ENCODE measurements at places on chromosomes 5 and 9. TPM values are rescaled to one million over a fixed set of nuclear protein-coding genes. Genes with fewer than 3 reads are reported as not detected.

- no peaks in the 10 kb centered on the region for H3K36me3 ChIP-seq
- H3K27ac ChIP-seq = no peak overlapping the region
- H3K27me3 ChIP-seq = no peaks in the 10 kb centered on the region
These were observed 76.3 kb upstream of the BARHL1 start for GRCh38 chr9:132505991-132506655.

GRCh38 chr5:170863646-170864045 is 1.8 kb downstream of the RANBP17 start:
- H3K4me3 ChIP-seq = no peak overlapping the region
- no peaks in the 10 kb centered on the region for H3K27me3 ChIP-seq
- H3K27ac ChIP-seq = no peak overlapping the region
- peaks cover 6% of the 10 kb centered on the region for H3K4me1 ChIP-seq

DNA sequence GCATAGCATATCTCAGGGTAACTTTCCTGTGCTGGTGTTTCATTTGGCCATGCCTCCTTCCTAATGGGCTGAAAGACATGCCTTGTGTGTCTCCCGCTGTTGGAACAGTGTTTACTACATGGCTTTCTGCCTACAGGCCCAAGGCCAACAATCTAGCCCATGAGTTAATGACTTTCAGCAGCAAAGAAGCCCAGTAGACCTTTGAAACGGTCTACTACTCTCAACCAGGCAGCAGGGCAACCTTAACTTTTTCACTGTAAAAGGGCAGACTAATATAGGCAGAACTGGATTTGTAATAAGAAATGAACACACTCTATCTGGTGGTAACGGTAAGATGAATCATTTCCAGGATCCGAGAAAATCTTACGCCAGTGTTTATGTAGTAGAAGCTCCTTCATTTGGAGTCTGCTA is 21.0 kb downstream of the C5orf15 start:
- DNase-seq = no peak
- H3K36me3 ChIP-seq = no peaks in the 10 kb centered on the region
- peaks cover 3% of the 10 kb centered on the region for H3K4me1 ChIP-seq
- no peaks in the 10 kb centered on the region for H3K27me3 ChIP-seq
- H3K27ac ChIP-seq = no peak overlapping the region

DNA sequence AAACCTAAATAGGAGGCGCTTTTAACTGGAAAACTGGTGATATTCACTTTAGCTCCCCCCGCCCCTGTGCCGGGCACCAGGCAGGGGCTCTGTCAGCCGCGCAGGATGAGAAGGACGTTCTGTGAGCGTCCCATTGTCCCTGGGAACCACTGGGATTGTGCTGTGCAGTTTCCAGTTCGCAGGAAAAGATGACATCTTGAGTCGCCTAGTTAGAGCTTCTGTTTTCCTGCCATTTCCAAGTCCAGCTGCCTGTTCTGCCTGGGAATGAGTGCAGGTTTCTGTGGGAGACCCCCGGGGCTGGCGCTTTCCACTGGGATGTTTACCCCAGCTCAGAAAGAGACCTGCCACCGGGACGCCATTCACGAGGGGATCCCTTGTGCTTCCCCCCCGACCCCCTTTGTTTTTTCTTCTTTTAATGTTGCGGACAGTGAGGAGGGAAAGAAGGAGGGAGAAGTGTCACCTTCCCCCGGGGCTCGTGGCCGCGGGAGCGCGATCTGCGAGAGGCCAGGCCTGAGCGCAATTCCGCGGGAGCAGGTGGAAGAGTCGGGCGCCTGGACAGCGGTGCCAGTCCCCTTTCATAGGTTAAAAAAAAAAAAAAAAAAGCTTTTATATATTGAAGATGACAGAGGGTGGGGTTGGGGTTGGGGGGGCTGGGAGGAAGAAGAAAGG is 121.5 kb downstream of the RMI1 start:
- H3K36me3 ChIP-seq = no peaks in the 10 kb centered on the region
- DNase-seq = no peak
- no peaks in the 10 kb centered on the region for H3K27me3 ChIP-seq
- H3K4me3 ChIP-seq = peak overlapping the region; percentile 21
- no peak overlapping the region for H3K27ac ChIP-seq
- H3K4me1 ChIP-seq = no peaks in the 10 kb centered on the region

- H3K4me1 ChIP-seq = no peaks in the 10 kb centered on the region
- no peak overlapping the region for H3K27ac ChIP-seq
- no peaks in the 10 kb centered on the region for H3K27me3 ChIP-seq
- H3K4me3 ChIP-seq = no peak overlapping the region
- peak; percentile 42 for DNase-seq
These were observed 593.0 kb downstream of the ACTL7B start for GRCh38 chr9:108262836-108263235.

DNA sequence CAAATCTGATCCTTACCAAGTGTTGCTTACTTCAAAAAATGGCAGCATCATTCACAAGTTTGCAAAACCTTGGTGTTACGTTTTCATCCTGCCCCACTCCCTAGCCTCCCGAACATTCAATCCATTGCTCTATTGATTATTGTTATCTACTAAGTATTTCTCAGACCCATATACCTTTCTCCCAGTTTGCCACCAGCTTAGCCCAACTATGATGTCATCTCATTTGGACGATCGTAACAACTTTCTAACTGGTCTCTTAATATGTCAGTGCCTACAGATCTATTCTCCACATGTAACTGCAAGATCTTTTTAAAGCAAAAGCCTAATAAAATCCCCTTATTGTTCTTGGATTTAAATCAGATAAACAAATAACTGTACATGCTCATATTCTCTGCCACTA is 497.1 kb upstream of the EDIL3 start:
- H3K27ac ChIP-seq = no peak overlapping the region
- no peaks in the 10 kb centered on the region for H3K27me3 ChIP-seq
- no peaks in the 10 kb centered on the region for H3K36me3 ChIP-seq
- H3K4me1 ChIP-seq = no peaks in the 10 kb centered on the region
- no peak for DNase-seq
- no peak overlapping the region for H3K4me3 ChIP-seq

DNA sequence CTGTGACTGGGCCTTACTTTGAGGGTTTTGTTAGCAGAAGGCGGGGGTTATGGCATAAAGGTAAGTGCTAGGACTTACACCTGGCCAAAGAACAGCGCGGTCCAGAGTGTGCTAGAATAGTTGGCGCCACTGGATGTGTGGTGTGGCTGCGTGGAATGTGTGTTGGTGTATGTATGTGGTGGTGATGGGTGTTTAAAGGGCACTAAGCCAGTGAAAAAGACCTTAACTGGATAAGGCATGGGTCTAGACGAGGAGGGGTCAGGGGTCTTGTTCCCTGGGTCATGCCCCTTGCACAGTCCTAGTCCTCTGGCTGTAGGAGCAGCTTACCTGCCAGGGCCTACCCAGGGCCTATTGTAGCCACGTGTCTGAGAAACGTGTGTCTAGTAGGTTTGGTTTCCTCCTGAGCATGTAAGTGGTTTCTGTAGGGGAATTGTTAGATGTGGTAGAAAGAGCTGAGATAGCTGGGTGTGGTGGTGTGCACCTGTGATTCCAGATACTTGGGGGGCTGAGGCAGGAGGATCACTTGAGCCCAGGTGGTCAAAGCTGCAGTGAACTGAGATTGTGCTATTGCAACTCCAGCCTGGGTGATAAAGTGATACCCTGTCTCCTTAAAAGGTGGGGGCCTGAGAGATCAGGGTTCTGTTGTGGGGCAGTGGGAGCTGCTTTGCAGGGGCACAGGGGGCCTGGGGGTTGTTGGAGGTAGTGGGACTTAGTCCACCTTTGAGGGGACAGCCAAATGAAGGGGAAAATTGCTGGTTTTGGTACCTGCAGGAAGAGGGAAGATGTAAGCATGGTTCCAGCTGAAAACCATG is 55.2 kb downstream of the HSPA4 start:
- no peaks in the 10 kb centered on the region for H3K4me1 ChIP-seq
- H3K27me3 ChIP-seq = no peaks in the 10 kb centered on the region
- no peak overlapping the region for H3K4me3 ChIP-seq

GRCh38 chr5:125525356-125525755 is 778.9 kb upstream of the ZNF608 start:
- no peak overlapping the region for H3K27ac ChIP-seq
- no peak for DNase-seq
- H3K4me1 ChIP-seq = no peaks in the 10 kb centered on the region
- H3K27me3 ChIP-seq = no peaks in the 10 kb centered on the region
- H3K4me3 ChIP-seq = no peak overlapping the region

DNA sequence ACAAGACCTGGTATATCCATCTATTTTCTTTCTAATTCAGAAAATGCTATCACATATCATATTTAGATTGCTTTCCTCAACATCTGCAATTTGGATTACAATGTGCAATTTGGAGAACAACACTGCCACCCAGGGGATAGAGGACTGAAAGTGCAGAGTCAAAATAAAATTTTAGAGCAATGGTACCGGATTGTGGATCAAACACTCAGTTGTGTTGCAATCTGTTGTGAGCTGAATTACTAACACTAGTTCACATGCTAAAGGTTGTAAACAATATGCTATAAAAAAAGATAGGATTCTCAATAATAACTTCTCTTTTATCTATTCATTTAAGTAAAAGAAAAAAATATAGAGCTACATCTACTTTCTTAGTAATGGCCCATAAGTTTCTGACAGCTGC is 11.9 kb upstream of the SRFBP1 start:
- no peak overlapping the region for H3K4me3 ChIP-seq
- no peak overlapping the region for H3K27ac ChIP-seq
- no peaks in the 10 kb centered on the region for H3K4me1 ChIP-seq
- DNase-seq = no peak

- DNase-seq = peak; percentile 26
- no peaks in the 10 kb centered on the region for H3K4me1 ChIP-seq
- H3K27me3 ChIP-seq = no peaks in the 10 kb centered on the region
- H3K36me3 ChIP-seq = no peaks in the 10 kb centered on the region
These were observed 381.8 kb downstream of the ADGRV1 start for GRCh38 chr5:90940227-90940995.

DNA sequence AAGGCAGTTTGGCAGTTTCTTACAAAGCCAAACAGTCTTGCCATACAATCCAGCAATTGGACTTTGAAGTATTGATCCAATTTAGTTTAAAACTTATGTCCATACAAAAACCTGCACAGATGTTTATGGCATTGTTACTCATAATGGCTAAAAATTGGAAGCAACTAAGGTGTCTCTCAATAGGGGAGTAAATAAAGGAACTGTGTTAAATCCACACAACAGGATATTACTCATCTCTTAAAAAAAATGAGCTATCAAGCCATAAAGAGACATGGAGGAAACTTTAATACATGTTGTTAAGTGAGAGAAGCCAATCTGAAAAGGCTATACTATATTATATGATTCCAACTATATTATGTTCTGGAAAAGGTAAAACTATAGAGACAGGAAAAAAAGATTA is 313.6 kb upstream of the CD180 start:
- no peaks in the 10 kb centered on the region for H3K27me3 ChIP-seq
- no peaks in the 10 kb centered on the region for H3K36me3 ChIP-seq
- DNase-seq = no peak

DNA sequence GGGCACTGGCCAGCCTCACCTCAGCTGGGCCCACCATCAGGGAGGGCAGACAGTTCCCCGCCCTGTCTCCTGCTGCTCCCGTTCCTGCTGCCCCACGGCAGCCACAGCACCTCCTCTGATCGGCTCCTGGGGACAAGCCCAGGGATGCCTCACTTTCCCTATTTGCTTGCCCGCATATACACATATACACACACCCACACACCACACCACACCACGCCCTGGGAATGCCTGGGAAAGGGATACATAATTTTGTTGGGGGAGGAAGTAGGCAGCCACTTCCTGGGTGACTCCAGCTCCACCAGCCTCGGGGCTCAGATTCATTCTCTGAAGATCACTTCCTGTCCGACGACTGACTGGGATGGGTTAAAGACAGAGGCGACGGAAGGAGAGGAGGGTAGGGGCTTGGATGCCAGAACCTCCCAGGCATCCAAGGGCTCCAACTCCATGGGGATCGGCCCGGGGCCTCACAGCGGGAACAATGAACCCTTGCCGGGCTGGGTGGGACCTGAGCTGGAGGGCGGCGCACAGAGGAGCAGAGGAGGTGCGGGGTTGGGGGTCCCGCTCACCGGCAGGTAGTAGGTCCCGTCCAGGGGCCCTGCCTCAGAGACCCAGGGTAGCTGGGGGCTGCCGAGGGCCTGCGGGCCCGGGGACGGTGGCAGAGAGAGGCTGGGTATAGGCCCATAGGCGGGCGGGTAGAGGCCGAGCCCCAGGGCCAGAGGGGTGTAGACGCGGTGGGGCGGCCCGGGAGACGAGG is 2.0 kb upstream of the MZB1 start:
- DNase-seq = no peak
- H3K36me3 ChIP-seq = no peaks in the 10 kb centered on the region

- no peak for DNase-seq
- H3K4me3 ChIP-seq = no peak overlapping the region
- H3K36me3 ChIP-seq = no peaks in the 10 kb centered on the region
- no peaks in the 10 kb centered on the region for H3K27me3 ChIP-seq
- no peak overlapping the region for H3K27ac ChIP-seq
These were observed 17.0 kb upstream of the ISOC1 start for GRCh38 chr5:129077433-129078075.

- DNase-seq = no peak
- no peaks in the 10 kb centered on the region for H3K27me3 ChIP-seq
- no peak overlapping the region for H3K4me3 ChIP-seq
- H3K27ac ChIP-seq = no peak overlapping the region
- peaks cover 7% of the 10 kb centered on the region for H3K4me1 ChIP-seq
These were observed 232.7 kb downstream of the RFK start for GRCh38 chr9:76161541-76161940.

- DNase-seq = no peak
- H3K36me3 ChIP-seq = no peaks in the 10 kb centered on the region
- no peak overlapping the region for H3K27ac ChIP-seq
- H3K27me3 ChIP-seq = no peaks in the 10 kb centered on the region
- H3K4me3 ChIP-seq = no peak overlapping the region
These were observed 34.3 kb downstream of the FAT2 start for GRCh38 chr5:151556806-151557205.

DNA sequence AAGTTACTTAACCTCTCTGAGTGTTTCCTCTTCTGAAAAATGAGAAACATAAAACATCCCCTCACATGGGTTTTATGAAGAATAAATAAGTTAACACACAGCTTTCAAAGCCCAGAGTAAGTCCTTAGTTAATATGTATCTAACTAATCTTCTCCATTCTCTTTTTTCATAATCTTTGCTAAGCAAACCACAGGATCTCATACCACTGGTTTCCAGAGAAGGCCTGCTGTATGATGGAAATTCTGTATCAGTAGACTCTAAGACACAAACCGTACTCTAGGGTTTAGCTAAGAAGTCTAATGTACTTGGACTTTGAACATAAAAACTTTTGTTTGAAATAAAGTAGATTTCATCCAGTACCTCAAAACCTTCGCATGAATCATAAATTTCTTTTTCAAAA is 307.9 kb downstream of the SPOCK1 start:
- H3K27me3 ChIP-seq = no peaks in the 10 kb centered on the region
- no peaks in the 10 kb centered on the region for H3K36me3 ChIP-seq
- H3K4me3 ChIP-seq = no peak overlapping the region
- H3K4me1 ChIP-seq = no peaks in the 10 kb centered on the region

The DIMT1 gene
- 16.3 TPM for total RNA-seq

The CBY3 gene
- not detected for total RNA-seq

The ARID3C gene
- not detected for total RNA-seq

The CPLANE1 gene
- total RNA-seq = 34.5 TPM

The FBP2 gene
- not detected for total RNA-seq

The DMRT3 gene
- total RNA-seq = not detected

The TMEM174 gene
- total RNA-seq = not detected
